Stimulated activated effector memory CD8-positive, alpha-beta T cell treated with anti-CD3 and anti-CD28 coated beads, Interleukin-12 subunit alpha, Interleukin-12 subunit beta, amount 100 ng/mL, for 72 hours (primary cell): ENCODE measurements at places on chromosomes 1 and 21.

DNA sequence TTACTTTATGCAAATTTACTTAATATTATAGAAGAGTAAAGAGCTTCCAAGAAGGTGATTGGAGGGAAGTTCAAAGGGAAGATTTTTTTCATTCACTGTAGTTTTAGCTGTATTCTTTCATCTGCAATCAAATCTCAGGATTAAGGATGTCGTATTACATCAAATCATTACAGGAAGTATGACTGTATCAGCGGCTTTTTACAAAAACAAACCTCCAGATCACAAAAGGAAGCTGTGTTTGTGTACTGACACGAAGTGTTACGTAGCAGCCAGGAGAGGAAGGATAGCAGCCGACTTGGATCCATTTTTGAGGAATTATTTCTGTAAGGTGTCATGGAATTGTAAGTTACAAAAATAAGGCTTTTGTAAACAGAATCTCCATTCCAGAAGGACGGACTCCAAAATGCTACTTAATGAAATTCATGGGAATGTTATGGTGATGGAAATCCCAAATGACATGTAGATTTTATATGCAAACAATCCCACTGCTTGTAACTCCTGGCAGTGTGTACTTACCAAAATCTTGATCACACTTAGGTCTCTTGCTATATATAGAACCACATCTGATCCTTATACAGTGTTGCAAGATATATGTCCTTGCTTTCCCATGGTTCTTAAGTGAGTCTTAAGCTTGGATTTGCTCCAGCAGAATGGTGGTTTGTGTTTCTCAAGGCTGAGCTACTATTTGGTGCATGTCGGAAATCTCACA, 49.8 kb downstream of the KCNJ15 start:
- no peak for DNase-seq

DNA sequence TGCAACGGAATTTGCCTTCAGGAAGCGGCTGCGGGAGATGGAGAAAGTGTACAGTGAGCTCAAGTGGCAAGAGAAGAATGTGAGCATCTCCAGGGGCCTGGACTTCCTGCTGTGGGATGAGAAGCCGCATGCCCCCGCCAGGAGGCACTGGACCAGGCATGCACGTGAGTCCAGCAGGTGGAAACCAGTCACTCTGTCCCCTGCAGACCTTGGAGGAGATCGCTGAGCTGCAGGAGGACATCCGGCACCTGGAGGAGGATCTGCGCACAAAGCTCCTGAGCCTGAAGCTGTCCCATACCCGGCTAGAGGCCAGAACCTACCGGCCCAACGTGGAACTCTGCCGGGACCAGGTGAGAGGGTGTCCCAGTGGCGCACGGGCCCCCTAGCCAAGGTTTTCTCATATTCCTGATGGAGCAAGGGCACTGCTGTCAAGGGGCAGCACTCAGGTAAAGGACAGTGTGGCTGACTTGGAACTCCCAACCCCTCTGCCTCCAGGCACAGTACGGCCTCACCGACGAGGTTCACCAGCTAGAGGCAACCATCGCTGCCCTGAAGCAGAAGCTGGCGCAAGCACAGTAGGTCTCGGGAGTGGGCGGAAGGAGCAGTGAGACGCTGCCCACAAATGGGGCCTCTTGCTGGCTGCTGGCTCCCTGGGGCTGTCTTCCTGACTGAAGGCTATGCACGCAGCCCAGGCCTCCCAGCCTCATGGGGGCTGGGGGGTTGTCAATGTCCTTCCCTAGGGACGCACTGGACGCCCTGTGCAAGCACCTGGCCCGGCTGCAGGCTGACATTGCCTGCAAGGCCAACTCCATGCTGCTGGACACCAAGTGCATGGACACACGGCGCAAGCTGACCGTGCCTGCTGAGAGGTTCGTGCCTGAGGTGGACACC, 1.2 kb upstream of the ADPRS start:
- peak; percentile 49 for DNase-seq

- DNase-seq, result no peak
Measured at GRCh38 chr1:204319462-204319861, 40.3 kb downstream of the PLEKHA6 start.

GRCh38 chr1:212211371-212211770, 73.8 kb upstream of the PPP2R5A start:
- no peak for DNase-seq

DNA sequence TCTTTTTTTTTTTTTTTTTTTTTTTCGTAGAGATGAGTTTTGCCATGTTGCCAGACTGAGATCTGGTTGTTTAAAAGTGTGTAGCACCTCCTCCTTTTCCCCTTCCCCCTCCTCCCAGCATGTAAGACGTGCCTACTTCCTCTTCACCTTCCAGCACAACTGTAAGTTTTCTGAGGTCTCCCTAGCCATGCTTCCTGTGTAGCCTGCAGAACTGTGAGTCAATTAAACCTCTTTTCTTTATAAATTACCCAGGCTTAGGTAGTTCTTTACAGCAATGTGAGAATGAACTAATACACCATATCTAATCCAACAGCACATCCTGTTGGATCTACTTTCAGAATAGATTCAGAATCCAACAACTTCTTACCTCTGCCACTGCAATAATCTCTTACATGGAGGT, 111.1 kb downstream of the CLIC6 start:
- DNase-seq, result peak; percentile 3

DNA sequence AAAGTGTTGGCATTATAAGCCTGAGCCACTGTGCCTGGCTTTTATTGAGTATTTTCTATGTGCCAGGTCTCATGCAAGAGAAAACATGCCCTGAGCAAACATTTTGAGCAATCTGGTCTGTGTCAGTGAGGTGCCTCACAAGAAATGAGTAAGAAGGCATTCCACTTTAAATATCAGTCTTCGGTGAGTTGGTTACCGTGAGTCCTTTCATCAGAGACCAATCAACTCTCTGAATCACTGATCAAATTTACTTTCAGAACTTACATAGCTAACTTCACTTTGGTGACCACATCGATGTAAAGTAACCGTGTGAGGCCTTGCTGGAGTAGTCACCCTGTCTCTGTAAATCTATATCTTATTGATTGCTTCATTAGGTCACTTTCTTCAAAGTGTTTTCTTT, 14.3 kb upstream of the DDX59 start:
- DNase-seq, result no peak

DNA sequence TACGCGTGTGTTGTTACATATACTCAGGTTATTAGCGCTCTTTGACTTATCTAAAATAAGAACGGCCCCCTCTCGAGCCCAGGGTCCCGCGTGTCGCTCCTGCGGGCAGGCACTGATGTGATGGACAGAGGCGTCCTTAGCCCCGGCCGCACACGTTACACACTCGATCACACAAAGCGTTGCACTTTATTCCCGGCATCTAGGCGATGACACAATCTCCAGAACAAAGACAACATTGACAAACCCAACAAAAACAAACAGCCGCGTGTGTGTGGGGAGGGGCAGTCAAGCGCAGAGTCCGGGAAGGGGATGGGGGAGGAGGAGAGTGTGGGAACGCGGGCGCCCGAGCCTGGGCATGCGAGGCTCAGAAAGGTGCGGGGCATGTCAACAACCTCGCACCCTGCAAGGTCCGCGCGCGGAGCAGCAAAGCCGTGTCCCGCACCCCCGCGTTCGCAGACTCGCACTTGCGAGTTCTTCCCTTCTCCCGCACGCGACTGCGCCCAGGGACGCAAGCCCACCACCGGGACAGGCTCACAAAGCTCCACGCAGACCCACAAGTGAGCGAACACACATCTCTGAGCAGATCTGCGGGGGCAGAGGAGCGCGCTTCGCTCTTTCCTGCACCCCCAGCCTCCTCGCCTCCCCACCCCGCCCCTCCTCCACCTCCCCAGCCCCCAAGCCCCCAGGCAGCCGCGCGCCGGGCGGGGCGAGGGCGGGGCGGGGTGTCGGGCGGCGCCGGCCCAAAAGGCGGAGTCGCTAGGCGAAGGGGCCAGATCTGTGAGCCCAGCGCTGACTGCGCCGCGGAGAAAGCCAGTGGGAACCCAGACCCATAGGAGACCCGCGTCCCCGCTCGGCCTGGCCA, at the start of gene EFNA1:
Gene EFNA1, plus strand, starts transcription at position 772 of the 862 bp plus-strand sequence. CDS start 102 bp downstream, outside the sequence.
- DNase-seq, result peak; percentile 63

DNA sequence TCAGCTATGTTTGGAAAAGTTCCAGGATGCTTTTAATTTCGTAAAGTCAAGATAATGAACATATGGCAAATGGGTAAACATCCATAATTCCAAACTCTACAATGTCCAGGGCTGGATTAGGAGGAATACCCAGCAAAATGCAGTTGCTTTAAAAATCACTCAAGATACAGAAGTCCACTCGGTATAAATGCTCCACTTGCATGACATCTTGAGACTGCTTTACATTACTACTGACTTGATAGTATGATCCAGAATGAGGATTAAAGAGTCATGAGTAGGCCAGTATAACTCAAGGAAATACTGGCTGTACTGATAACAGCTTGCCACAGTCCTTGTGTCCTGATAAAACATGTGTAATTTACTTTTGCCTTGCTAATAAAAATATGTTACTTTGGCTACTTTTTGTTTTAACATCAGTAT, 58.3 kb upstream of the ANGPTL3 start:
- no peak for DNase-seq

- DNase-seq, result no peak
Measured at GRCh38 chr1:87393445-87394085, 64.9 kb downstream of the LMO4 start.

DNA sequence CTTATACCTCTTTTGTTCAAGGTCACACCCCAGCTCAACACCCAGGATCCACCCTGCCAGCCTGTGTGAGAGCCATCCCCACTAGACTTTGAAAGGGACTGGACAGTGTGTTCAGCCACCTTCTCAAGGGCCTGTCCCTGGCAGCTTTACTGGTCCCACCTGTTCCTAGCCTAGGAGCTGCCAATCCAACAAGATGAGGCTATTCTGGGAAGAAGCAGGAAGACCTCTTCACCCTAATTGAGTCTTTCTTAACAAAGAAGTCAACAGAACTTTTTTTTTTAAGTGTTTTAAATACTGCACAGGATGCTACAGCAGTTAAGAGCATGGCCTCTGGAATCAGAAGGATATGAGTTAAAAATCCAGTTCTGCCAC, 95.8 kb upstream of the HOOK1 start:
- no peak for DNase-seq

DNA sequence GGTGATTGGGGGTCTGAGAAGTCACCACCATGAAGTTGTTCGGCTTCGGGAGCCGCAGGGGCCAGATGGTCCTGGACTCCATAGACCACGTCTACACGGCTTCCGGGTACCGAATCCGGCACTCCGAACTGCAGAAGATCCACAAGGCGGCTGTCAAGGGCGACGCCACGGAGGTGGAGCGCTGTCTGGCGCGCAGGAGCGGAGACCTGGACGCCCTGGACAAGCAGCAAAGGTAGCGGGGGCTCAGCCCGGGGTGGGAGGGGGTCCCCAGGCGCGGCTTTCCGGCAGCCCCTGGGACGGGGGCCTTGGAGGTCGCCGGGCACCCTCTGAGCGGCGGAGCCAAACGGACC, 146.5 kb downstream of the LIPI start:
- DNase-seq, result no peak

- DNase-seq, result no peak
Measured at GRCh38 chr1:171793636-171794035, 12.2 kb downstream of the METTL13 start.

DNA sequence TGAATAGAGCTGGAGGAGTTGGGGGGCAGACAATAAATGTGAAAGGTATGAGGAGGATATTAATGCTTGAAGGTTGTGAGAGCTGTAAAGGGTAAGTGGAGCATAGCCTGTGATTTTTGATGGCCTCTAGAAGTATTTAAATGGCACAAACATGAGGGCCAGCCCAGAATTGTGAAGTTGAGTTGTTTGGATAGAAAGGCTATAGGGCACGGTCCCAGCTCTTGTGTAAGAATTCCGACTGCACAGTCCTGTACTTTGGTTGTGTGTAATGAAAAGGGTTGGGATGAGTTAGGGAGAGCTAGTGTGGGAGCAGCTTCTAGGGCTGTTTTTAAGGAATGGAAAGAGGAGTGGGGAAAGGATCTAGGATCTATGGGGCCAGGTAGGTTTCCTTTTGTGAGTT, 665.5 kb downstream of the USP25 start:
- DNase-seq, result no peak

GRCh38 chr1:59186656-59187055, 110.2 kb upstream of the FGGY start:
- DNase-seq, result no peak

DNA sequence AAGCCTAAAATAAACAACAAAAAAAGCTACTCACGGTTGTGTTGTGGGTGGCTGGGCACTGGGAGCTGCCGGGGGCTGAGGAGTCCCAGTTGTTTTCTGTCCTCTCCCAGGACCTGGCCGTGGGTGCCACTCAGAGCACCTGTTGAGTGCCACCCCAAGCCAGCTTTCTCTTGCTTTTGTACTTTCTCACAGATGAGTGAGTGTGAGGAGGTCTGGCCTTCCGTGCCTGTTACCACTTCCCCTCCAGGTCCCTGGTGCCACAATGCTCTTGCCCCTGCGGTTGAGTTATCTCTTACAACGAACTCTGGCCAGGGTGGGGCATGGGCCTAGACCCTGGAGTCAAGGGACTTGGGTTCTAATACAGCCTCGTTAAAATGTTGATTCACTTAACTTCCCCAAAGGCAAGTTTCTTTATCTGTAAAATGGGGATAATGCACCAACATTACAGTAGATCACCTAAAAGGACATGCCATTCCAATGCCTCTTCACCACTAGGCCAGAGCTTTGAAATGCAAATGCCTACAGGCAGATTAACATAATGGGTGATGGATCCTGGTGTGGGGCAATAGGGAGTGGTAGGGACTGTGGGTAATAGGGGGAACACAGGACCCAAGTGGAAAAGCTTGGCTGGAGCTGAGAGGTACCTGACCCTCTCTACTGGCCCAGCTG, at the start of gene CNR2:
Gene CNR2, minus strand, starts transcription at position 151 of the 669 bp plus-strand sequence. CDS start 37,745 bp downstream, outside the sequence.
- DNase-seq, result no peak
